HepG2 (cell line): ENCODE measurements at places on chromosomes 7 and 10.

GRCh38 chr10:110661292-110661691 is 17.2 kb downstream of the RBM20 start:
- DNase-seq, result no peak

- DNase-seq, result no peak
Observed at GRCh38 chr7:116578526-116578925, 53.7 kb downstream of the CAV1 start.

DNA sequence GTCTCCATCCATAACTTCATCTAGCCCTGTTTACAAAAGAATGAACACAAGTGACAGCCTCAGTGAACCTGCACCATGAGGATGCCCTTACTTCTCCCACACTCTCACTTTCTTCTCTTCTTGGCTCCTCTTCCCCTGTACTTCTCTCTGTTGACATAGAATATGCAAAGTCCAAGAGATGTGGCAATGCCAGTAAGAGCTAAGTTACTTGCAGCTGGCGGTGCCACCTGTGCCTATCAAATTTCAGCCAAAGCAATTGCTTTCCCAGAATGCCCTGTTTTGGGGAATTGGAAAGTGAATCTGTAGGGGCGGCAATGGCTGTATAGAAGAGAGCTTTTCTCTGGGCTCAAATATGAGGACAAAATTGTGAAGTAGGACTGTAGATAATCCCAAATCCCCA is 557.8 kb downstream of the AUTS2 start:
- DNase-seq, result no peak

- peak; percentile 44 for DNase-seq
Observed at GRCh38 chr7:12821746-12822145, 134.3 kb downstream of the ARL4A start.

GRCh38 chr7:51012569-51013217 is 230.0 kb upstream of the GRB10 start:
- no peak for DNase-seq
